ENCODE measurements at places on chromosomes 16 and 17.

DNA sequence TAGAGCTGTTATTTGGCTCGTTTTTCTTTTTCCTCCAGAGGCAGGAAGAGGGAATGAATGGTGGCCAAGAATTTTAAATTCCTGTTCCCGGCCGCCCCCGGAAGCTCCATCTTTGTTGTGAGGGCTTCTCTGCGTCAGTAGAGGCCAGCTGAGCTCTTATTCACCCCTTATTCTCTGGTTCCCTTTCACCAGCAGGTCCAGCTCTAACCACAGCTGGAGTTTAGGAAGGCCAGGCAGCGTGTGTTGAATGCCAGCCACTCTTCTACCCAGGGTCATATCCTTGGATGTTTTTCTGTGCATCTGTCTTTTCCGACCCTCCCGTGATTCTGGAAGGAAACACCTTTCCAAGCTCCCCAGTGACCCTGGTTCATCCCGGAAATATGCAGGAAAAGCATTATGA lies 570.5 kb downstream of the WWOX start:
- DNase-seq, result no peak

GRCh38 chr16:89633064-89633631 lies 19.7 kb downstream of the DPEP1 start:
- DNase-seq, result no peak

GRCh38 chr16:50469744-50470321 lies 78.4 kb upstream of the NKD1 start:
- no peak for DNase-seq

DNA sequence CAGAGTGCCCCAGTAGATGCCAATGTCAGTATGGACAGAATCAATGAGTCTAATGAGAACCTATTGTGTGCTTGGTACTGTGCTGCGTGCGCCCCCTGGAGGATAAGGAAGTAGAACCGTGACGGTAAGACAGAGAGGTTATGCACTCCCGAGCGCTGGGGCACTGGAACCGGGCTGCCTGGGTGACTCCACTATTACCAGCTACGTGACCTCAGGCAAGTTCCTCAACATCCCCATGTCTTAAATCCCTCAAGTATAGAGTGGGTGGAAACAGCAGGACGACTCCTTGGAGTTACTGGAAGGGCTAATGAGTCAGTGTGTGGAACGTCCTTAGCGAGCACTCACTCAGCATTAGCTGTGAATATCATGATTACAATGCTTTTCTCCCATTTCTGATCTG lies 16.2 kb downstream of the CHST4 start:
- DNase-seq, result peak; percentile 67

- no peak for DNase-seq
Observed at GRCh38 chr16:85757341-85757822, 6.5 kb upstream of the C16orf74 start.

- DNase-seq, result peak; percentile 71
Observed at GRCh38 chr16:3242709-3243108, 7.8 kb upstream of the ZNF200 start.

GRCh38 chr16:24896439-24896838 lies 50.7 kb downstream of the SLC5A11 start:
- no peak for DNase-seq

DNA sequence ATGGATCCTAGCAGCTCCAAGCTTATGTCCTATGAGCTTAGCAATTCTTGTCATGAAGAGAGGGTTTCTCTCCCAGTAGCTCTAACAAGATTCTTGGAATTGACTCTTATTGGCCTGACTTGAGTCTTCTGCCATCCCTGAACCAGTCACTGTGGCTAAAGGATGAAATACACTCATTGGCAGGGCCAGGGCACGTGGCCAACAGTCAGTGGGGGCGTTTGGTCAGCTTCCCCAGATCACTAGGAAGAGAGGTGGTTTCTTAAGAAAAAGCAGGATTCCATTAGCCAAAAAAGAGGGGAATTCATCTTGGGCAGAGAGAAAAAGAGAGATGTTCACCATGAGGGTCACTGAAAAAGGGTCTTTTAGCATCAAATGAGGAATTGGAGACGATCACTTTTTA lies 363.2 kb downstream of the SNX29 start:
- no peak for DNase-seq

GRCh38 chr16:71788578-71788977 lies 20.1 kb downstream of the AP1G1 start:
- DNase-seq, result no peak

GRCh38 chr17:32672711-32673110 lies 185.9 kb downstream of the CDK5R1 start:
- no peak for DNase-seq

DNA sequence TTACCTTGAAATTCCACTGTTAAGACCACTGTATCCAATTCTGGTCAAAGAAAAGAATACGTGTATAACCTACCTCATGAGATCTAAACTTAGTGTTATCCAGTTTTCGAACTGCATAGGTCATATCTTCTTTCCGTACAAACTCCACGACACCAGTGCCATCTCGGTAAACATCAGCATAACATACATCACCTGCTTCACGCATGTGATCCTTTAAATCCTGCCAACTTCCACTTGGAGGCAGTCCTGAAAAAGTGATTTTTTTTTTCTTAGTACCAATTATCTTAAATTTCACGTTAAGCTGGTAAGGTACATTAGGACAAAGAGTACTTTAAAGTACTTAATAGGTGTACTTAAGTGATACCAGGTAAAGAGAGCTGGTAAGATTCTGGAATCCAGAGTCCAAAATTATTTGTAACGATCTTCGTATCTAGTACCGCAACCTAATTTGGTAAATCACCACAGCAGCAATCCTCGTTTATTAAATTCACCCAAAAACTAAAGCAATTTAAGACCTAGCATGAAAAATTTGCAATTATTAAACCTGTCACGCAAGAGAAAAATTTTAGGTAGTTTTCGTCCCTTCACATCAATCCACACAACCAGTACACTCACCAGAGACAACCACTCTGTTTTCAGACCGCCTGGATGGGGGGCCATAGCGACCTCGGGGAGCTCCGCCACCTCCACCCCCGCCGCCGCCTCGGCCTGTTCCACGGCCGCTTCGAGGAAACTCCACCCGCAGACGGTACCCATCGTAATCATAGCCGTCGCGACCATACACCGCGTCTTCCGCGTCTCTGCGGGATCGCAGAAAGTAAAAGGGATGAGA lies 1.1 kb downstream of the SRSF1 start:
- no peak for DNase-seq

DNA sequence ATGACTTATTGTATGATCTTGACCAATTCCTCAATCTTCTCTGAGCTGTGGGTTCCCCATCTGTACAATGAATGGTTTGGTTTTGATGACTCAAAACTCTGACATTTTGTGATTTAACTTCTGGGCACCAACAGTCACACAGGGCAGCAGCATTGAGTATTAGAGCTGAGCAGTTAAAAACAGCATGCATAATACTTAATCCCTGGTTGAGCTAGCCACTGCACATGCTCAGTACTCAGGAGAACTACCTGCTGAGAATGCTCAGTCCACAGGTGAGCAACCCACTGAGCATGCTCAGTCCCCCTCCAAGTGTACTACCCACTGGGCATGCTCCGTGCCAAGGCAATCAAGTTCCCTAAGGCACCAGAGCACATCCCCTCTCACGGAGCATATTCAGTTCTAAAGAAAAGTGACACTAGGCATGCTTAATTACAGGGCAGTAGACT lies 68.7 kb downstream of the AIPL1 start:
- no peak for DNase-seq

GRCh38 chr16:25033852-25034251 lies 18.7 kb upstream of the ARHGAP17 start:
- no peak for DNase-seq

- DNase-seq, result no peak
Observed at GRCh38 chr17:73641826-73642600, 2.2 kb downstream of the SDK2 start.

DNA sequence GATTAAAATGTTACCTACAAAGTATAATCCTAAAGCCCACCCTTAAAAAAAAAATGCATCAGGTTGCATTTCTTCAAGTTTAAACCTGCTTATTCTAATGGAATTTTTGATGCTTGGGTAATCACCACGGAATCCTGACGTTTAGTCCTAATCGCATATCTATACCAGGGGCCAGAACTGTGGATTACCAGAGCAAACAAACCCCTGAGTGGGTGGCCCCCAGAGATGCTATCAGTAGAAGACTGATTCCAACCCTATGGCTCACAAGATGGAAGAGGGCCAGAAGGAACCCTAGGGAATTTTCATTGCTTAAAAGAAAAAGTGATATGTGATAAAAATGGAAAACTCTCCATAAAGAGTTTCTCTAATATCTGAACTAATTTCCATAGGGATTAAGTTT lies 152.2 kb upstream of the NOG start:
- DNase-seq, result no peak

DNA sequence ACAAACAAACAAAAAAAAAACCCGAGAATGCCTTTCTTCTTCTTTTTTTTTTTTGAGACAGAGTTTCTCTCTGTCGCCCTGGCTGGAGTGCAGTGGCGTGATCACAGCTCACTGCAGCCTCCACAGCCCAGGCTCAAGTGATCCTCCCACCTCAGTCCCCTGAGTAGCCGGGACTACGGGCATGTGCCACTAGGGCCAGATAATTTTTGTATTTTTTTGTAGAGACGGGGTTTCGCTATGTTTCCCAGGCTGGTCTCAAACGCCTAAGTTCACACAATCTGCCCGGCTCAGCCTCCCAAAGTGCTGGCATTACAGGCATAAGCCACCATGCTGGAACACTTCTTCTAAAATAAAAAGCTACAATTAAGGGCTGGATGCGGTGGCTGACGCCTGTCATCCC lies 17.0 kb upstream of the WDR45B start:
- DNase-seq, result no peak

DNA sequence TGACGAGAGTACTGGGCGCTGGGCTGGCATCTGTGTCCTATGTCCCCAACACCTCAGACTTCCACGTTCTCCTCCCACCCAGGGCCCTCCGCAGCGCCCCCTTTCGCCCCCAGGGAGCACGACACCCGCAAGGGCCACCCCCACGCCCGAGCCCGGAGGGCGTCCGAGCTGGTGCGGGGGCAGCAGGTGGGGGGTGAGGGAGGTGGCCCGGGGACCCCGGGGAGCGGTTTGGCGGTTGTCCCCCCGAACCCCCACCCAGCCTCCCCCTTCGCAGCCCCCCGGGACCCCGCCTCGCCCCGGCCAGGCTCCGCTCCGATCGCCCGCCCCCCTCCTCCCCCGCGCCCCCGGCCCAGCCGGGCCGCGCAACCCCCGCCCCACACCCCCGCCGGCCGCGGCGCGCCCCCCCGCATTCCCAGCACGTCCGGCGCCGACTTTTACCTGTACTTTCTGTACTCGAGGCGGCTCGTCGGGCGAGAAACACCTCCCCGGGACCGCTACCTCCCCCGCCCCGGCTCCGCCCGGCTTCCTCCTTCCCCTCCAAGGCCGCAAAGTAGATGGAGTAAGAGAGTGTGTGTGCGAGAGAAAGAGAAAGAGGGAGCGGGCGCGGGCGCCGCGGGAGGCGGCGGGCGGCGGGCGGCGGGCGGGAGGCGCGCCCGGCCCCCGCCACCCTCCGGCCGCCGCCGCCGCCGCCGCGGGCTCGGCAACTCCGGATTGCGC lies 901 bp downstream of the CDYL2 start:
- DNase-seq, result peak; percentile 73

GRCh38 chr16:28543072-28543471 lies 4.3 kb upstream of the NUPR1 start:
- DNase-seq, result peak; percentile 85

GRCh38 chr16:67282447-67282805 lies 3.1 kb downstream of the PLEKHG4 start:
- no peak for DNase-seq

GRCh38 chr17:42463976-42464400 lies 5.3 kb downstream of the ATP6V0A1 start:
- no peak for DNase-seq

All from suppressor macrophage (primary cell).